GM06990 (cell line): ENCODE measurements at places on chromosomes 4 and X.

DNA sequence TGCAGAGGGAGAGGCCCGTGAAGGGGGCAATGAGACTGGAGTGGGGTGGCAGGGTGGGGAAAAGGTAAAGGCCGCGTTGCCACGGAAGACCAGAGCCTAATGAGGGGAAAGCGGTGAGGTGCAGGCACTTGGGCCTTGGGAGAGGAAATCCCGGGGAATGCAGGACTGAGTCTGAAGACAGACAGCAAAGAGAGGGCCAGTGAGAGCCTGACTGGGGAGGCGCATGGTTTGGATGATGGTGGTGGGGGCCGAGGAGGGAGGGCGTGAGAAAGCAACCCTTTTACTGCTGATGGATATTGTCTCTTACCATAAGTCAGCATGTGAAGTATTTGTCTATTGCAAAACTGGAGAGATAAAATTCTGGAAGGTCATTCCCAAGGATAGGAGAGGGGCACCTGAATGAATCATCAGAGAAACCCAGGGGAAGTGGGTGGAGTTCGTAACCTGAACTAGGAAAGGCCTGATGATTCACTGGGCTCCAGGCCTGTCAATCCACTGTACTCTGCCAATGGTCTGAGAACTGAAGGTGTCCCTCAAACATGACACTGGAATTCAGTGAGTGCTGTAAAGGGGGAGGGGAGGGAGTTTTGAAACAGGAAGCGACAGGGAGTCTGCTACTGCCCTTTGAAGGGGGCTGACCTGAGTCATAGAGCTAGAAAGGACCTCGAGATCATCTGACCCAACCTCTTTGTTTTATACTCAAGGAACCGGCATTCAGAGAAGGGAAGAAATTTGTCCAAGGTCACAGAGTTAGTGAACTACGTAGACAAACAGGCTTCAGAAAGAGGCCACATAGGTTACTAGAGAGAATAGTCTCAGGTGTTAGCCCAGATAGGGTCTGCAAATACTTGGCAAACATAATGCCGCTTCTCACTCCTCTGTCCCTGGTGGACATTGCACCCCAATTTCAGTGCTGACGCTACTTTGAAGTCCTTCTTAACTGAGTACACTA, 52.2 kb downstream of the NALF2 start:
- no peak for DNase-seq

- no peak for DNase-seq
Observed at GRCh38 chrX:23840674-23841073, 57.7 kb downstream of the SAT1 start.

GRCh38 chr4:40516651-40517050, 113.0 kb downstream of the RBM47 start:
- DNase-seq, result peak; percentile 30

DNA sequence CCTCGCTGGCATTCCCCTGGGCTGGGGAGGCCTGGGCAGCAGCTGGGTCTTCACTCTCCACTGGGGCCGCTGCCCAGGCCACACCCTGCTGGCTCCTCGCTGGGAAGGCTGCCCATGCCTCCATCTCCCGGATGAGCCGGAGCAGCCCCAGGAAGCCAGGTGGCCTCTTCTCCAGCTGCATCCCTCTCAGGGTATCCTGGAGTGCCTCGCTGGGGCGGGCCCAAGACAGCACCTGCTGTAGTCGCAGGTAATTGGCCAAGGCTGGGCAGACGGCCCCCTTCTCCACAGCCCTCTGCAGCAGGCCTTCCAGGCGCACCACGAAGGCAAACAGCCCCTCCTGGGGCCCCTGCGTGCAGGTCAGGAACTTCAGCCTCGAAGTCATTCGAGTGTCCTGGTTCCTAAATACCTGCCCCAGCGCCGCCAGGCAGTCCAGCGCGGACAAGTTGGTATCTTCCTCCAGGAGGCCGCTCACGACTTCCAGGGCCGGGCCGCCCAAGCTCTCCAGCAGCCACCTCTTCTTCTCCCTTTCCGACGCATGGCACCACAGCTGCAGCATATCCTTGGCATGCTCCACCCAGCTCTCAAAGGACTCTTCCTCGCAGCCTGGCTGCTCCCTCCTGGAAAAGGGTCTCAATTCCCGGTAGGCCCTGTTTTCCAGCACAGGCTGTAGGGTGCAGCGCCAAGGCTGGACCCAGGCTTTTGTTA, 3.7 kb downstream of the PNMA6E start:
- DNase-seq, result no peak

DNA sequence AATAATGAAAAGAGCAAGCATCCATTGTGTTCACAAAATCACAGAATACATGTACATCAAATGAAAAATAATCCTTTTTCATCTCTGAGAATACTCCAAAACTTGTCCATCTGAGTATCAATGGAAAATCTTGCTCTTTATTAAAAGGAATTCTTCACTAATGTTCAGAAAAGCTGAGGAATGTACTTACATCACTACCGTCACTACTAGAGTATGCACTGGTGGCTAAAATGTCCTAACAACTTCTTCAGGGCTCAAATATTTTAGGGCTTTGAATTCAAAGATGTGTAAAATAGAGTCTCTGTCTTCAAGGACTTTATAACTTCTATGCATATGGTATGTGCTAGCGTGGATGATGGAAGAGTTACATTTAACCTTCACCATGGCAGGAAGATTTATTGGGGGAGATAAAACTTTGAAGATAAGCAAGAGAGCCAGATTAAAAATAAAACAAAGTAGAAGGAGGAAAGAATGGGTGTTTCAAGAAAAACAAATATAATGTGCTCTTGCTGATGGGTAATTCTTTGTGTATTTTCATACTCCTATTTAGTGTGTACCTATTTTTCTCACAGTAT, 55.1 kb downstream of the DMD start:
- no peak for DNase-seq

- DNase-seq, result no peak
Observed at GRCh38 chr4:186757696-186758355, 34.2 kb upstream of the FAT1 start.

- no peak for DNase-seq
Observed at GRCh38 chr4:173347467-173347866, 13.3 kb upstream of the HMGB2 start.
